CD4-positive, alpha-beta T cell treated with Interleukin-10 for 1 hour (primary cell): ENCODE measurements at places on chromosomes 16 and 17.

GRCh38 chr16:88910284-88911135 is 44.0 kb upstream of the PABPN1L start:
- no peak for DNase-seq

- no peak for DNase-seq
These were observed 2.8 kb downstream of the HAGH start for GRCh38 chr16:1823821-1824220.

- DNase-seq: peak; percentile 23
These were observed 22.9 kb downstream of the DHRS7C start for GRCh38 chr17:9768381-9768934.

GRCh38 chr17:75059369-75060345 is 12.6 kb downstream of the KCTD2 start:
- peak; percentile 16 for DNase-seq
